ENCODE measurements at places on chromosomes 5 and 9.

GRCh38 chr5:159913048-159913447 is 3.2 kb upstream of the ADRA1B start:
- DNase-seq: no peak

- no peak for DNase-seq
These were observed 14.5 kb downstream of the ABCA2 start for GRCh38 chr9:137013571-137013940.

- no peak for DNase-seq
These were observed 526 bp upstream of the STXBP1 start for GRCh38 chr9:127611603-127611898.

DNA sequence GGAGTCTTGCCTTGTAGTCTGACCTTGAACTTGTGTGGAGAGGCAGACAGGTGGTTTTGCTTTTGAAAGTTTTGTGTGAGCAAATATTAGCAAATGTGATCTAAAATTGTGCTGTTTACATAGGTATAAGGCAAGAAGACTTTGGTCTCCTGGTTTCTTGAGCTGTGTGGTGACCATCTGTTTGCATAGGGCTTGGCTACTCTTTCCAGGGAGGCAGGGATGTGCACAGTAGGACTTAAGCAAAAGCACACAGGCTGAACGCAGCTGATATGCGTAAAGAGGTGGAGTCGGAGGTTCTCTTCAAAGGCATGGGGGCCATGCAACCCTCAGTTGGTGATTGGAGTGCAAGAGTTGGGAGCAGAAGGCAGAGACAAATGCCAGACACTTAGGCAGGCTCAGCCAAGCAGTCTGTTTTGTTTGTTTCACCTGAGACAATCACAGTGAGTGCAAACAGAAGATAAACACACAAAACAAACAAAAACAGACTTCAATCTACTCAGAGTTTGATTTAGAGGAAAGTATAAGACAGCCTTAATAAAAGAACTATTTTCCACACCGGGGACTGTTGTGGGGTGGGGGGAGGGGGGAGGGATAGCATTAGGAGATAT is 744.2 kb downstream of the MTRR start:
- DNase-seq: no peak

DNA sequence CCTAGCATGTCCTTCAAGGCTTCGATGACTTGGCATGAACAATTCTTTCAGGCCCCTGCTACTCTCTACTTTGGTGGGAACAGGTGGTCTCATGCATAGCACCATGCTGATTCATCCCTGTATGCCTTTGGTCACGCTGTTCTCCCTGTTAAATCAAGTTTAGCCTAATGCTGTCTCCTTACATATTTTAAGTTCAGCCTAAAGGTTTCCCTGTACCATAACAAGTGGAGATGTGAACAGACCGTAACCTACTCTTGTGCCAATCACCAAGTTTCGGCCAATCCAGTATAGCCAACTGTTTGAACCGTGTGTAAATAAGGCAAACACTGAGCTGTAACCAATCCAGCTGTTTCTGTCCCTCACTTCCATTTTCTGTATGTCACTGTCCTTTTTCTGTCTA is 8.0 kb downstream of the GAS1 start:
- DNase-seq: no peak

GRCh38 chr5:16754601-16755000 is 137.8 kb upstream of the RETREG1 start:
- no peak for DNase-seq

DNA sequence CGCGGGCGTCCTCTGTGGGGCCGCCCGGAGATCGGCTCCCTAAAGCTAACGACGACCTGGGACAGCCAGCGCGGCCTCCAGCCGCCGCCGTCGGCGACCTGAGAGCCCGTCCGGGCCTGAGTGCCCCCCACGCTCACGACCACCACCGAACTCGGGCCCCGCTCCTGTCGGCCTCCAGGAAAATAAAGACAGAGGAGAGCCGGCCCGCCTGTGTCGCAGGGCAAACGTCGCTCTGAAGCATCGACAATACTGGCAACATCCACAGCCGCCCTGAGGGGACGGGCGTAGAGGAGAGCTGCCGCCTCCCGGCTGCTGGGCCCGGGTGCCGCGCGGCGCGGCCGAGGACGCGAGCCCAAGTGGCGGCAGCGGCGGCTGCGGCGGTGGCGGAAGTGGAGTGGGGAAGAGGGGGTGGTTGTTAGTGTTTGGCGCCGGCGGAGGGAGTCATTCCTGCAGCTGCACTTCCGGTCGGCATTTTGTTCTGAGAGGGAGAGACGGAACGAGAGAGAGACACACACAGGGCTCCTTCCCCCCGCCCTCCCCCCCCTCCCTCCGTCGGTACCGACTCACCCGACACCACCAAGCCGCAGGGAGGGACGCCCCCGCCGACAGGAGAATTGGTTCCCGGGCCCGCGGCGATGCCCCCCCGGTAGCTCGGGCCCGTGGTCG is at the start of gene NIPBL:
NIPBL (plus strand) TSS at position 471 of the 666 bp plus-strand sequence. CDS start 76,928 bp downstream, outside the sequence.
- DNase-seq: peak; percentile 89

DNA sequence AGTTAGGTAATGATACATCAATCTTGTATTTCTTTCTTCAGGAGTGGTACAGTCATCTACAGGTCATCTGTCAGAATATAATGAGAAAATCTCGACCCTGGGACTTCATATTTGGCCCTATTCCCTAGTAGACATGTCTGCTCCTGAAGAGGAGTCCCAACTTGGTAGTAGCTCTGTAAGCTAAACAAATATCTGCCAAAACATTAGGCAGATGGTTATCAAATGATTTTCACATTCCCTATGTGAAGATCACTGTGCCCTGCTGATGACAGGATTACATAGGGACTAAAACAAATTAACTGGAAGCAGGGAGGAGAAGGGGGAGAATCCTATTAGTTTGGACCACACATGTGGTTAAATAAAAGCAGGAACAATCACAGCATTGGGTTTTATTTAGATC is 138.6 kb upstream of the NFIB start:
- DNase-seq: no peak

GRCh38 chr5:142408981-142409481 is 84.2 kb upstream of the SPRY4 start:
- DNase-seq: no peak

DNA sequence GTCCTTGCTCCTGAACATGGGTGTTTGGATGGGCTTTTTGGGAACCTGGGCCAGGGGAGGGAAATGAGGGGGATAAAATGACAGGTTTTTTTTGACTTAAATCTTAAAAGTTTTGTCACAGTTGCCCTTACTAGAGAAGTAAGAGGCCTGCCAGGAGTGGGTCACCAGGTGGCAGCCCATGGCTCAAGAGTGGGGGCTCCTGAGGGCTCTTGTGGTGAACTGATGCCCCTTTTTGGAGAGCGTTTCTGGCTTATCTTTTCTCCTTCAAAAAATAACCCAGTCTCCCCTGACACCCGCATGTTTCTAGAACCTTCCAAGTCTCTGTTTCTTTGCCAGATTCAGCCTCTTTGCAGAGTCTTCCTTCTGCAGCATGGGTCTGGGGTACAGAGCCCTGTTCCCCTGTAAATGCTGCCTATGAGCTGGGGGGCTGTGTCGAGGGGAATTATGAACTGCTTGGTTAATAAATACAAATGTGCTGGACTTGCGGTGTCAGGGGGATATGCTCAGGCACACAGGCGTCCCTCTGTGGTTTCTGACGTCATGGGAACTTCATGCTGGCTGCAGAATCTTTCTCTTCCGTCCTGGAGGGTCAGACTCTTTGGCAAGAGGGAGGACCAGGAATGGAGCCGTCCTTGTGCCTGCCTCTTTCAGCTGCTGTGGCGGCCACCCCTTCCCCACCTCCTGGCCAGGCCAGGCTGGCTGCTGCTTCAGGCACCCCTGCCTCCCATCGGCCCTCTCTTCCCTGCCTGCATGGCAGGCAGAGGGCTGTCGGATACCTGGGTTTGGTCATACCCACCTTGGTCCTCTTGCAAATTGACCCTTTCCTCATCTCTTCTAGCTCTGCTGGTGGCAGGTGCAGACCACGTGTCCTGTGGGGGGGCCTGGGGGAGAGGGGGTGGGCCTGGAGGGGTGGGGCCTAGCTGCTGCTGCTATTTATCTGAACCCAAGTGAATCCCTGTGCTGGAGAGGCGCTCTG is 30.1 kb downstream of the PTPA start:
- DNase-seq: no peak

DNA sequence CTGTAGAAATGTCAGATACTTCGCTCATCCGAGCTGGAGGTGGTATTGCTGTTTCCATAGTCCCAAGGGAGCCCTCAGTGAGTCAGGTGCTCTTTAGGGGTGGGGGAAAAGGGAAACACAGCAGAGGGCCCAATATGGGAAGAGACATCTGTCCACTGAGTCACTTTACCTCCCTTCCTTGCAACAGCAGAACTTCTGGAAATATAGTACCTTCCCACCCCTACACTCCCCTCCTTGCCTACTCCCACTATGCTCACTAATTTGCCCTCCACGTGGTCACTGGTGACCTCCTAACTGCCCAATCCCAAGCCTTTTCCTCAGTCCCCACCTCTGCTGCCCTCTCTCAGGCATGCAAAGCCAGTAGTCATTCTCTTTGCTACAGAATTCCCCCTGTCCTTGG is 1.9 kb downstream of the HK3 start:
- no peak for DNase-seq

DNA sequence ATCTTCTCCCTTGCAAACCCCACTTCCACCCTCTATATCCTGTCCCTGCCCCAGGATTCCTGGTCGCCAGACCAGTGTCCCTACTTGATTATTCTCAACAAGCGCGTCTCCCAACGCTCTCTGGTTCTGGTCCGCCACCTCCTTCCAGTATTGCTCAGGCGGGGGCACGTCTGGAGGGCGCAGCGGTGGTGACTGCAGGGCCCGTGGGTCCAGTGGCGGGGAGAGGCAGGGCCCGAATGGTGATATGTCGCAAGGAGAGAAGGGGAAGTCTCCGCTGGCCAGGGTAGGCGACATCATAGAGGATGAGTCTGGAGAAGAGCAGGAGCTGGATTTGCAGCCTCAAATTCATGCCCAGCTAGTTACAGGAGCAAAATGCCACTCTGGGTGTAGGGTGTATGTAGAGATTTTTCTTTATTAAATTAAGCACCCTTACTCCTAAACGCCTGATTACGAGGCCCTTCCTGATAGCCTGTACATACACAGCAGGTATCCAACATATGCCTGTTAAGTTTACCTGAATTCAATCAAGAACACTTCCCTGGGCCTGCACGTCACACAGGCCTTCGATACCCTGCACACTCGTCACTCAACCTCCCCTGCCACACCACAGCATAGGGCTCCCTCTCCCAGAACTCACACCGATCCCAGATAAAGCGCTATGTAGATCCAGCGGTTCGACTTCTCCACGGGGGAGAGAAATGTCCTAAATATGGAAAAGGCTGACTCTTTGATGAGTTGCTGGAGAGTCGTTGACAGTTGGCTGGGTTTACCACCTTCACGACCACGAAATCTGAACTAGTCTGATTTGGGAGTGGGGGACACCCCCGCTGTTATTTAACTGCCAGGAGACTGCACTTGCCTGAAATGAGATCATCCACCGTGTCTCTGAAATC is 4.8 kb downstream of the MCIDAS start:
- DNase-seq: no peak

DNA sequence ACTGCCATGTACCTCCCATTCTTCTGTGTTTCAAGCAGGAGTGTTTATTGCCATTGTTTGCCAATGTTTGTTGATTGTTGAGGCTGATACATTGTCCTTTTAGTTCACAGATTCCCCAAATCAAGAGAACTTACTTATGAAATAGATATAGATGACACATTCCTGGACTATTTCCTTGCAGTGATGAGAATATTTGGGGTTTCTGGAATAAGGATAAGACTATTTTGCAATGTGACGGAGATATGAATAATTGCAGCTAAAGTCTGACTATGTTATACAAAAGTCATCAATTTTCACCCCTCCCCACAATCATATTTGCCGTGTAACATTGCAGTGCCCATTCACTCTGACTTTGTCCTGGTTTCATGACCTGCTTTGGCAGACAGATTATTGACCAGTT is 460.8 kb downstream of the CDH10 start:
- no peak for DNase-seq

- DNase-seq: no peak
These were observed 5.9 kb downstream of the C9orf153 start for GRCh38 chr9:86253577-86253976.

DNA sequence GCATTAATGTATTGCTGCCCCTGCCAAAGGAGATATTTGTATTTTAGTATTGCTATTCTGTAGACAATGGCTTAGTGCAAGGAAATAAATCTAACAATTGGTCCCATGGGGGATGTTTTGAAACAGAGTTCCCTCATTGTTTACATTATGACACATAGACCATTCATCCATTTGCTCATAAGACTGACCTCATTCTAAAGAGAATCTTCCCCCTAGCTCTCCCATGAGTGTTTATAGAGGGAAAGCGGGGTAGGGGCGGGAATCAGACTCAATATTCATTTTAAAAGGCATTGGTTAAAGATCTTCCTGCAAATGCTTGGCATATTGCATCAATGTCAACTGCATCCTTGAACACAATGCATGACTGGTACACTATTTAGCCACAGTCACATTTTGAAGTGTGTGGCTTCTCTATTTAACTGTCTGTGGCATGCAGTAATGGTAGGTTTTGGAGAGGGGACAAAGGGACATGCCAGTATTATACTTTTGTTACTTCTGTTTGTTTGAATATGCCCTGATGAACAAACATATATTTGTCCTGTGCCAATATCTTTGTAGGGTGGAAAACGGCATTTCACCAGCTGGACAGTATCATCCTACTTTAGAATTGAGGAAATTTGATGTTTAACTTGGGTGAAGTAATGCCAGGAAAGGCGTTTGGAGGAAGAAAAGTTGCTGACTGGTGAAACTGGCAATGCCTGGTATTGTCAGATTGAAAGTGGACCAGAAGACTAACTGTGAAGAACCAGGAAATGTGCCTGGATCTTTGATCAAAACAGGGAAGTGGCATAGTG is 84.1 kb upstream of the MEGF10 start:
- no peak for DNase-seq

DNA sequence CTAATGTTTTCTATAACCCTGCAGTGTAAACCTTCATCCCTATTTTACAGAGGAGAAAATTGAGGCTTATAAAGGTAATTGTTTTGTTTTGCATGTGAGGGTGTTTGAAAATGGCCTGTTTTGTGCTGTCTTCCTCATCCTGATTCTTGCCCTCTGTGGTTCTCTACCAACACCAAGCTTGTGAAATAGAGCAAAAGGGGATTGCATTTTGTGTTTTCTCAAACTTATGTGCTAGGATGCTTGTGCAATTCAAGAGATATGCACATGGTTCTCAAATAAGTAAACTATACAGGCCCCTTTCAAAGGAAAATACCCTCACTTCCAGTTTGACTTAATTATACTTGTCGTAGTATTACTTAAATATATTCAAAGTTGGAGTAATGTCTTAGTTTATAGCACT is 17.2 kb downstream of the PAM start:
- no peak for DNase-seq

Measured in SW 1271 (cell line).